ENCODE measurements at places on chromosomes 5 and 9.

- DNase-seq: no peak
These were observed 8.8 kb upstream of the GGTA1 start for GRCh38 chr9:121508415-121508814.

DNA sequence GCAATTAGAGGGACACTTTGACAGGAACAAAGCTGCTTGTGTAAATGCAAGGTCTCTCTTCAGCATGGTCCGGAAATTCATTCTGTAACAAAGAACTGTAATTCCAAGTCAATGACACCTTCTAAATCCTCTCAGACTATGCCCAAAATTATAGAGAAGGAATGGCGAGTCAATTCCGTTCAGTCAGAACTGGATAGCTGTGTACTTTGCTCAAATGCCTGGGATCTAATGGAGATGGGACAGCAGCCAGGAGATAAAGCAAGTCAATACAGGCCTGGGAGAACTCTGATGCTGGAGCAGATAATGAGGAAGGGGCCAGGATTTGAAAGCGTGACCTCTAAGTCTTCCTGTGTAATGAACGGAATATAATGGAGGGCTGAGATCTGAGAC is 96.4 kb upstream of the SPRY4 start:
- DNase-seq: no peak

- DNase-seq: no peak
These were observed 206.1 kb downstream of the RGS3 start for GRCh38 chr9:113669522-113670115.

DNA sequence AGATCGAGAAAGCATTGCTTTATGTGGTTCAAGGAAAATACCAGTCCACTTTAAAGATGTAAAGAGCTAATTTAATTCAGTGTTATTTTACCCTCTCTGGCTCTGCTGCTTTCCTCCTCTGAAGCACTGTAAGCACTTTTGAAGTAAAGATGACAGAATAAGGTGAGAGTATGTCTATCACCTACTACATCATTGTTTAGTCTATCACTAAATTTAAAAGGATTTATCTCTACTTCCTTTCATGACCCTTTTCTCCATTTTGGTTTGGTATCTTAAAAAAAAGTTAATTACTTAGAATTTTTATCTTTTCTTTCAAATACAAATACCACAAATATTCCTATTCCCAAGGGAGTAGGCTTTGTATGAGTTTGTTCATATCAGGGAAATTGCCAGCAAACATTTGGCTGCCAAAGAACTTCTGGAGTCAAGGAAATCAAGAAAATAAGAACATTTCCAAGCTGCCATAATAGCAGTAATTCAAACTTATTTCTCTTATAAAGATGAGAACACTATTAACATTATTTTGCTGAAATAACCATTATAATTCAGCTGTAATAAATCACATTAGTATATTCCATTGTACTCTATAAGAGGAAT is 77.8 kb downstream of the SLC38A9 start:
- DNase-seq: no peak

- no peak for DNase-seq
These were observed 44.5 kb upstream of the SLC6A19 start for GRCh38 chr5:1156754-1157460.

- peak; percentile 72 for DNase-seq
These were observed 60.6 kb downstream of the SHB start for GRCh38 chr9:38008168-38009034.

DNA sequence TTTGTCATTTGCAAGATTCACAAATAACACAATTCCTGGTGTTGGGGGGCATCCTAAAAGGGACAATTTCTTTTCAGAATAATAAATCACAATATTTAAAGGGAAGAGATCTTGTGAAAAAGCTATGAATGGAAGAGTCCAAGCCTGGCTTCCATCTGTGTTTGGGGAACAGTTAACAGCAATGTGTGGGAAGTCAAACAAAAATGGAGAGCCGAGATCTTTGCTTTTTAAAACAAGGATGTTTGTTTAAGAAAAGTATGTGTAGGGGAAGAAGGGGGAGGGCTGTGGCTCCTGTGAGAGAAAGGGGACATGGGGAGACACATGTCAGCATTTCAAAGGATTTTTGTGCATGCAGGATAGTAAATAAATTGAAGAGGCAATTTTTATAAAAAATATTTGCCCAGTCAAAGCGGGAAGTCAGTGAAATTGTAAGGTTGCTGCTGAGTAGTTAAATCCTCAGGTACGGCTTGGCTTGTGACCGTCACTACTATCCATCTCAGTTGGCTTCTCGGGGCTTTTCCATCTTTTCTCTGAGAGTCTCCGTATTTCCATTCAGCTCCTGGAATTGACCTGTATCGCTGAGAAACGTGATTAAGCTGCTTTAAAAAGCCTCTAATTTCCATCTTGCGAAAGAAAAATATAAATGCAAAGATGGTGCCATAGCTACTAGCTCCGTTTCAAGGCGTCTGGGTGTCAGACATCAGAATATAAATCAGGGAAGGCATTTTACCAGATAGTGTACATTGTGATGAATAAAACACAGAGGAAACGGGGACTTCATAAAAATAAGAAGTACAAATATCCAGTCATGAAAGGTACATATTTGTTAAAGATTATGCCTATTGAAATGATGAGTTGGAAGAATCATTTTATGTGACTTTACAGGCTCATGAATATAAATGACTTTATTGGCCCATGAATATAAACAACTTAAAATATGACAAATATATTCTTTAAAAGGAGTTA is 52.9 kb upstream of the VCAN start:
- DNase-seq: no peak

DNA sequence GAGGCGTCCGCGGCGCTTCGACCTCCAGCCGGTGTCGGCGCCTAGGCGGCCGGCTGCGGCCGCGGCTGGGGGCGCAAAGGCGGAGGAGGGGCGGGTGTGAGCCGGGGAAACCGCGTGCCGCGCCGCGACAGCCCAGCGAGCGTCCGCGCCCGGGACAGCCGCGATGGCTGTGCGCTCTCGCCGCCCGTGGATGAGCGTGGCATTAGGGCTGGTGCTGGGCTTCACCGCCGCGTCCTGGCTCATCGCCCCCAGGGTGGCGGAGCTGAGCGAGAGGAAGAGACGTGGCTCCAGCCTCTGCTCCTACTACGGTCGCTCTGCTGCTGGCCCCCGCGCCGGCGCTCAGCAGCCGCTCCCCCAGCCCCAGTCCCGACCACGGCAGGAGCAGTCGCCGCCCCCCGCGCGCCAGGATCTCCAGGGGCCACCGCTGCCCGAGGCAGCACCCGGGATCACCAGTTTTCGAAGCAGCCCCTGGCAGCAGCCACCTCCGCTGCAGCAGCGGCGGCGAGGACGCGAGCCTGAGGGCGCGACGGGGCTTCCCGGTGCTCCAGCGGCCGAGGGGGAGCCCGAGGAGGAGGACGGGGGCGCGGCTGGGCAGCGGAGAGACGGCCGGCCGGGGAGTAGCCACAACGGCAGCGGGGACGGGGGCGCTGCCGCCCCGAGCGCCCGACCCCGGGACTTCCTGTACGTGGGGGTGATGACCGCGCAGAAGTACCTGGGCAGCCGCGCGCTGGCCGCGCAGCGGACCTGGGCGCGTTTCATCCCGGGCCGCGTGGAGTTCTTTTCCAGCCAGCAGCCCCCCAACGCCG is 605 bp downstream of the CHSY3 start:
- DNase-seq: no peak
